ENCODE measurements at places on chromosomes 1 and 21.

GRCh38 chr1:14800014-14800413 lies 201.5 kb downstream of the KAZN start:
- no peak for DNase-seq

GRCh38 chr1:67433837-67434236 lies 3.6 kb upstream of the SERBP1 start:
- no peak for DNase-seq

- DNase-seq: no peak
Measured at GRCh38 chr1:36322786-36323635, 434 bp downstream of the EVA1B start.

DNA sequence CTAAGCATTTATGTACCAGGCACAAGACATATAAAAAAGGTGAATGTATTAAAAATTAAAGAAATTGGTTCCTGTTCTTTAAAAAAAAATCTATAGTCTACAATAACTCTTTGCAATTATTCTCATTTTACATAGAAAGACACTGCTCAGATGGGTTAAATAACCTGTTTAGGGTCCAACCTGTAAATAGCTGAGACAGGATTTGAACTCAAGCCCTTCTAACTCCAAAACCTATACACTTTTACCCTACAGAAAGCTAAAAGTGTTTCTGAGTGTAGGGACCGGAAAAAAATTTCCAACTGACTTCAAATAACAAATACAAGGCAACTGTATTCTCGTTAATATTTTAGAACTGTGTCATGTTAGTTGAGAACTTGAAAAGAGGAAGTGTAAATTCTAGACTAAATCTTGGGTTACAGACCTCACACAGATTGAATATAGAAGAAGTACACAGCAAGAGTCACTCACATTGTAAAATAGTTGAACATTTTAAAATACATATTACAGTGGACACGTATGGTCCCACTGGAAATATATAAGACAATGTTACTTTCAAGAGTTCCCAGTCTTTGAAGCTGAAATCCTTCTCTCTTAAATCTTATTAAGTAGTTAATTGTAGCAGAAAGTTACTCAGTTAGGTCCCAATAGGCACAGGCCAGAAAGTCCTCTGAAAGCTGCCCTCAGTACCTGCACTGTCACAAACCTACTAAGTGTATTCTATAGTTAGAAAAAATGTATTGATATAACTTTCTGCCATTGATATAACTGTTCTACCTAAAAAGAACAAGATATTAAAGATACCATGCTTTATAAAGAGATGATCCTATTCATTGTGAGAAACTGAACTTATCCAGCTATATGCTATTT lies 7.3 kb downstream of the EDEM3 start:
- no peak for DNase-seq

DNA sequence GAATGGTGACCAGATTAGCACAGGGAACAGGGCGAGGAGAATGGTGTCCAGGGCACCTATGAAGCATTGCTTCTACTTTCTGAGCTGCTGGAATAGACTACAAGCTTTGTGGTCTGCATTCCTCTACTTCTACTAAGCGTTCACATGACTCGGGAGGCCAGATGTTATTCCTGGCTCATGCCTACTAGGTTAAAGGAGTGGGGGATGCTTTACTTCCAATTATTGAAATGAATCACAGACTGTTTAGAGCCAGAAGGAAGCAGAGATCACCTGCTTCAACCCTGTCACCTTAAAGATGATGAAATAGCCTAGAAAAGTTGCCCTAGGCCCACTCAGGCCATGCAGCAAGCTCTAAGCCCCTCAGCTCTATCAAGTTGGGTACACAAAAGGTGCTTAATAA lies 633.5 kb downstream of the KIF26B start:
- no peak for DNase-seq

All from stimulated activated CD4-positive, alpha-beta T cell treated with anti-CD3 and anti-CD28 coated beads, Interleukin-1b, Interleukin-23, amount 100 ng/mL, for 4 hours (primary cell).